ENCODE measurements at places on chromosomes 6 and 20. TPM values are rescaled to one million over a fixed set of nuclear protein-coding genes. Genes with fewer than 3 reads are reported as not detected.

DNA sequence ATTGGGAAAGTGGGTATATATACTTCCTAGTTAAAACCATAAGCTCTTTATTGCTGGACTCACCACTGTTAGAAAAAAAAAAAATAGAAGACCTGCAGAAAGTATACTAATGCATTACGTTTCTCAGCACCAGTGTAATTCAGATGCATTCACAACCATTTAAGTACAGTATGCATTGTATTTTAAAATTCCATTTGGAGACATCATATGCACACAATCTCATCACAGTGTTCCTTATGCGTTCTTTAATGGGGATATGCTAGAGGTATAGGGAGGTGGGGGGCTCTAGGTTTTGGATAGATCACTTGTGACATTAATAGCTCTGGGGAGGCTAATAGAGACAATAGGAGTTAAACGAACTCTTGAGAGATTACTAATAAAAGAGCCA, 9.4 kb downstream of the TFAP2A start:
- H3K27ac ChIP-seq, result no peak overlapping the region
- H3K27me3 ChIP-seq, result peaks cover 89% of the 10 kb centered on the region
- no peak for DNase-seq
- H3K36me3 ChIP-seq, result no peaks in the 10 kb centered on the region
- peaks cover 11% of the 10 kb centered on the region for H3K4me1 ChIP-seq

Gene ID1
- total RNA-seq, result 516 TPM

DNA sequence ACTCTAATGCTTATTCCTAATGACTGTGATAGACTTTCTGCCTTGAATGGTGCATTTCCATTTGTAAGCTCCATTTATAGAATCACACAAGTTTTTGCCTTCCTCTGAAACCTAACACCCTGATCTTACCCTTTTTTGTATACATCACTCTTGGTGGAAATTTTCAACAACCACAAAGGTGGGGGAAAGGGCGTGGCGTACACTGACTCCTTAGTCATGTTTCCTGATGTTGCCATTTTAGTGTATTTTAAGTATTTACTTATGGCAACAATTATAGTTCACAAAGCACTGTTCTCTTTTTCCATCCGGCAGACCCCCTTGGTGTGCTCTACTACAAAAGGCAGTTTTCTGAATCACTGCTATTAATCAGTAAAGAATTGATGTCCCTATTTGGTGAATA, 92.0 kb downstream of the ATXN1 start:
- no peak overlapping the region for H3K4me3 ChIP-seq
- H3K27ac ChIP-seq, result no peak overlapping the region

- no peaks in the 10 kb centered on the region for H3K36me3 ChIP-seq
- no peak for DNase-seq
- H3K4me1 ChIP-seq, result no peaks in the 10 kb centered on the region
- no peak overlapping the region for H3K27ac ChIP-seq
- H3K4me3 ChIP-seq, result no peak overlapping the region
- H3K27me3 ChIP-seq, result no peaks in the 10 kb centered on the region
Observed at GRCh38 chr6:73727114-73727513, 31.1 kb downstream of the CD109 start.

Gene ARHGAP40
- not detected for total RNA-seq

DNA sequence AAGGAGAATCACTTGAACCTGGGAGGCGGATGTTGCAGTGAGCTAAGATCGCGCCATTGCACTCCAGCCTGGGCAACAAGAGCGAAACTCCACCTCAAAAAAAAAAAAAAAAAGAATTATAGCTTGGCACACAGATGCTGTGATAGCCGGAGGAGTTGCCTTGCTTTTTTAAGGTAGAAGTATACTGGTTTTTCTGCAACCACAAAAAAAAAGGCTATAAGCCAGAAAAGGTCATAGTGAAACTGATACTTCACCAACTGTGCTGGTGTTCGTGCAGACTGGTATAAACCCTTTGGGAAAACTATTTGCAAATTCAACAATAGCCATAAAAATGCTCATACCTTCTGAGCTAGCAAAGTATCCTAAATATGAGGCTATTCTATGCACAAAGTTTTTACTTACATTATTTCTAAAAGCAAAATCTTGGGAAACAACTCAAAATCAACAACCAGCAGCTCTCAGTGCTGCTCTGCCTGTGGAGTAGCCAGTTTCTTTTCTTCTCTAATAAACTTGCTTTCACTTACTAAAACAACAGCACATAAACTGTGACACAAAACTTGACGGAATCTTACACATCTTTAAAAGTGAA, 44.0 kb downstream of the B4GALT5 start:
- H3K27ac ChIP-seq, result no peak overlapping the region
- H3K4me3 ChIP-seq, result no peak overlapping the region
- H3K4me1 ChIP-seq, result peaks cover 71% of the 10 kb centered on the region
- H3K27me3 ChIP-seq, result no peaks in the 10 kb centered on the region
- DNase-seq, result no peak
- no peaks in the 10 kb centered on the region for H3K36me3 ChIP-seq

DNA sequence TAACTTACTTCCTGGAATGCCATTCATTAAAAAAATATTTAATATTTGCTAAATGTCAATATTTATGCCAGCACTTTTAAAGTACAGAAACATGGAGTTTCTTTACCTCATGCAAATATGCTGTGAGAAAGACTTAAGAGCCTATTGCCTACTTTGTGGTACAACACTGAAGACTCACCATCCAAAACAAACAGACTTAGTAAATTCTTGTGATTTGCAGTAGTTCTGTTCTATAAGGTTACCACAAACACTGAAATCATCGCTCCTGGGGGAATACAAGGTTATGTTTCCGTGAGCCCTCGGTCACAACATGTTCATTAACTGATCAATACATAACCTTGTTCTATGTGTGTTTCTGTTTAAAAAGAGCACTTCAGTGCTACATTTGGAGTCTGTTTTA, 78.3 kb downstream of the ATG5 start:
- no peak overlapping the region for H3K27ac ChIP-seq
- peaks cover 3% of the 10 kb centered on the region for H3K4me1 ChIP-seq
- no peak overlapping the region for H3K4me3 ChIP-seq
- no peak for DNase-seq

DNA sequence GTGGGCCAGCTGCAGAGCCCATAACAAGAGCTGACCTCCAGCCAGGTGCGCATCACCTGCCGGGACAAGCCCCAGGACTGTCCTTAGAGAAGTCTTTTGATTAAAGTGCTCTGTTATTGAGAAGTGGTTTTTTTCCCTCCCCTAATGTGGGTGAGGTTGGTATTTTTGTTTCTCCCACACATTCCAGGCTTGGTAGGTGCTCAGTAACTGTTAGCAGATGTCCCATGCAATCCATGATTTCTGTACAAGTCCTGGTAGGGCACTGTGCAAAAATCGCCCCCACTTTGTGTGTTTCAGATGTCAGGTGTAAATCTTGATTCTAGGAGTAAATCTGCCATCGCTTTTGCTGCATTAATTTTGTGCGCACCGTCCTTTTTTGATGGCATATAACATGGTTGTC, 4.7 kb downstream of the FAM210B start:
- H3K4me3 ChIP-seq, result no peak overlapping the region
- peaks cover 23% of the 10 kb centered on the region for H3K4me1 ChIP-seq
- no peak for DNase-seq
- no peaks in the 10 kb centered on the region for H3K27me3 ChIP-seq
- peaks cover 15% of the 10 kb centered on the region for H3K36me3 ChIP-seq

Measured in transverse colon (tissue), 4 donors.